ENCODE measurements at places on chromosomes 12 and 14. TPM values are rescaled to one million over a fixed set of nuclear protein-coding genes. Genes with fewer than 3 reads are reported as not detected.

DNA sequence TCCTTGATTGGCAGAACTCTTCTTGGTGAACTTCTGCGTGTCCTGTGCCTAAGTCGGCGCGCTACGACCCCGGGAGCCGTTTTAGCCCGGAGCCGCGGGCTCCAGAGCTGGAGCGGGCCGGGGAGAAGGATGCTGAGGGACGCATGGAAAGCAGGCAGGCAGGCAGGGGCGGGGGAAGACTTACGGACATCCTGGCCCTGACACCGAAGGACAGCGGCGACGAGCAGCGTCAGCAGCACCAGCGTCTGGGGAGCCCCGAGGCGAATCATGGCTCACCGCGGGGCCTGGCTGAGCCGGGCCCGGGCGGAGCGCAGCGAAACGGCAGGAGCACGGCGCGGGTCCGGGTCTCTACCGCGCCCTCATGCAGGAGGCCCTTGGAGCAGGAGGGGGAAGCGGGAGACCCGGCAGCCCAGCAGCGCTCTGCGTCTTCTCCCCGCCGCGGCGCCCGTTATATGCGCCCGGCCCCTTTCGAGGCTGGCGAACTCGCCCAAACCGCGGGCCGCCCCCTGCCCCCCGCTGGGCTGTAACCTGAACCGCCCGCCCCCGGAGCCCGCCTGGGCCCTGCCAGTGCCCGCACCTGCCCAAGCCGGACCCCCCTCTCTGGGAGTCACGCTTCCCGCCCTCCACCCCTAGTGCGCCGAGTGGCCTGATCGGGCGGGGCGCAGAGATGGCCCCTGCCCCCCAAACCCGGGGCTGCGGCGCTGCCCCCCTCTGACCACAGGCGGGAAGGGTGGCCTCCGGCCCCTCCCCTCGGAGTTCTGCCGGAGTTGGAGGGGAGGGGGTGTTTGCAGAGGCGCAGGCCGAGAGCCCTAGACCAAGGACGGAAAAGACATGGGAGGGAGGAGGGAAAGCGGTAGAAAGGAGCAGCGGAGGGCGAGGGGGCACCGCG is at the start of gene COL2A1:
TSS of gene COL2A1 (minus strand) at position 424 of the 889 bp plus-strand sequence. CDS start at position 269, 155 bp downstream.
- peak; percentile 41 for DNase-seq

GRCh38 chr14:69957986-69958385 is 78.8 kb downstream of the SMOC1 start:
- DNase-seq: no peak

DNA sequence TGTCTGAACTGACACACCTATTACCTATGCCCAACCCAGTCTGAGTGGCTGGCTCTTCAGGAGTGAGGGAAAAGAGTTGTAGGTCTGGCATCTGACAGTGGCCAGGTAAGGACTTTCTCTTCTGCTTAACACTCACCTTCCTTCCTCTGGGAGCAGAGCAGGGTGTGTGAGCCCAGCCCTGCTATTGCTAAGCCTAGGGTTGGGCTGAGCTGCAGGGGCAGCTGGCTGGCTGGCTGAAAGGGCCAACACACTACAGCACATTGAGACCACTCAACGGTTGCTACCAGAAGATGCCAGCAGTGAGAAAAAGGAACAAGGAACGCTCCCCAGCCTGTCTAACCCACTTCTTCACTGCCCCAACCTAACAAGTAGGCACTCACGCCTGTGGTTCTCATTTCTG is 201.2 kb downstream of the DPF3 start:
- no peak for DNase-seq

DNA sequence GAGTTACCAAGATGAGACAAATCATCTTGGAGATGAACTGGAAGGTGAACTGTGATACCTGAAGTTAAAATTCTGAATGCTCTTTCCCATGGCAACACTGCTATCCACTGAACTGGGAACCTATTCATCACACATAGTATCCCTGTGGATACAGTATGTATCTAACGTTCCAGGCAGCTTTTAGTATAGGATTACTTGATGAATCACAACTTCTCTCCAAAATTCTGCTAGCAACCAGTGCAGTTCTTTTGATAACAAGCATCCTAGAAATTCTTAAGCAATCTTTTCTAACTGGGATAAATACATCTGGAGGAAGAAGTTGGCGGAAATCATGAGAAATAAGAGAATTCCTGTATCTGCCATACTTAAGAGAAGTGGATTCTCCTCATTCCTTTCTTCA is 66.4 kb downstream of the PAWR start:
- no peak for DNase-seq

DNA sequence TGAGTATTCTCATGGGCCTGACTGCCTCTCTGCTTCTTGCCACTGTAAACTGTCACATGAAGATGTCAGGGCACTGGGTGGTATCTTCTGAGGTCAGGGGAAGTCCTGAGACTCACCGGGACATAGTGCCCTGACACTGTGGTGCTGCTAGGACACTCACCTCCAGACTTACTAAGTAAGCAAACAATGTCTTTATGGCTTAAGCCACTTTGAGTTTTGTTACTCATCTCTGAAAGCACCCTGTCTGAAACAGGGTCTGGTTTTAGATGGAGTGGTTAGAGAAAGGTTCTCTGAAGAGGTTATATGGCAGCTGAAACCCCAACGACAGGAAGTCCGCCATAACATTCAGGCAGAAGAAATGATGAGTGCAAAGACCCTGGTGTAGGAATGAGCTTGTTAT is 22.7 kb downstream of the GPR19 start:
- DNase-seq: no peak

The EGLN3 gene
- total RNA-seq: 2.3 TPM

DNA sequence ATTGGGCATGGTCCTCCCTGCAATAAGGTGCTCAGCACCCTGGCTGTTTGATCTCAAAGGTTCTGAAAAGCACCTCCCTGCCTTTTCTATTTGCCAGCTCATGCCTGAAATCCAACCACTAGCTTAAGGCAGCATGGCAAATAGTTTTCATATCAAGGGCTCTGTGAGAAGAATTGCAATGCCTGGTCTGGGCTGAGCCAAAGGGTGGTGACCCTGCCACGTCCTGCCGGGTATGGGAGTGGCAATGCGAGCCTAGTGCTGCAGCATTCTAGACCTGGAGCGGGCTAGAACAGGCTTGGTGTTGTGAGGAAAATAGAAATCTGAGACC is 2.3 kb upstream of the SCNN1A start:
- peak; percentile 79 for DNase-seq

- DNase-seq: no peak
Observed at GRCh38 chr14:28542040-28542439, 224.5 kb upstream of the FOXG1 start.

DNA sequence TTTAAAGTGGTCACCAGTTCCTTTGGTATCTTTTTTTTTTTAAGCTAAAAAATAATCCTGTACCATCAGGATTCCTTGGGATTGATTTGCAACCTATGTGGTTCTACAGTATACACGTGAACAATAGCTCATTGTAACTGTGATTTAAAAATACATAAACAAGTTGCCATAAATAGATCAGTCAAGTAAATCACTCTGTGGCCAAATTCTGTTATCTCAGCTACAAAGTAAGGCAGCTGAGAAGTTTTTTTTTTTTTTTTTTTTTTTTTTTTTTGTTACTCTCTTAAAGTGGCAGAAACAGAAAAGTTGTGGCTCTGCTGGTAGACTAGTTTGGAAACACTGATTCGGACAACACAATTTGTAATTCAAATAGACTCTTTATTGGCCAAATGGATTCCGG is 104.5 kb downstream of the PRICKLE1 start:
- no peak for DNase-seq

The MYF5 gene
- total RNA-seq: not detected

The PLEKHH1 gene
- total RNA-seq: 8.3 TPM

- DNase-seq: no peak
Observed at GRCh38 chr12:15918066-15918465, 6.9 kb downstream of the DERA start.

- no peak for DNase-seq
Observed at GRCh38 chr14:60355768-60356167, 106.7 kb downstream of the PPM1A start.

- no peak for DNase-seq
Observed at GRCh38 chr14:23578560-23579310, at the start of gene JPH4. Gene JPH4 (minus strand): TSS chr14:23578790. CDS start chr14:23577453, 1,337 bp downstream.

DNA sequence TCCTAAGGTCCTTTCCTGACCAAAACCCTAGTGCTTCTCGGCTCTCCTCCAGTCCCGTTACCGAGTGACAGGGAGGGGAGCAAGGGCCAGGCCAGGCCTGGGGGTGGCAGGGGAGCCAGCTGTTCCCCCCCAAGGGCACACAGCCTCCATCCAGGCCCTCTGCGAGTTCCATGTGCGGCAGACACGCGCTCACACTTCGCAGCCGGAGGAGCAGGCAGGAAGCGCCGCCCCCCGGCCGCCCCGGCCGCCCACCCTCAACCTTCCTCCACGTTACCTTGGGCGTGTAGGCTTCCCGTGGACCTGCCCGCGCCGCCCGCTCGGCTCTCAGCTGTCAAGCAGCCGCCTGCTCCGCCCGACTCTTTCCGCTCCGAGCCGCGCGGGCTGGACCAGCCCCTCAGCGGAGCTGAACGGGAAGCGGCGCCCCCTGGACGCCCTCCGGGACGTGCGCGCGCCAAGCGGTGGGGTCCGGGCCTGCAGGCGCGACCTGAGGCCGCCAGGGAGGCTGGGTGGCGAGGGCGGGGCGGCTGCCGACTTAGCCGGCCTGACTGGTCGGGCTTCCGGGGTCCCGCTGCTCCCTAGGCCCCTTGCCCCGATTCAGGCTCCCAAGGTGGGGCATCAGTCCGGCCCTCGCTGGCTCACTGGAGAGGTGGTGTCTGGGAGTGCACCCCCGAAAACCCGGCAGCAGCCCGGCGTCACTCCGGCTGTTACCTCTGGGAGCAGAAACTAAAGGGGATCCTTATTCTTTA is at the start of gene CRACR2A:
TSS of gene CRACR2A (minus strand) at position 369 of the 746 bp plus-strand sequence. CDS start 56,110 bp downstream, outside the sequence.
- peak; percentile 45 for DNase-seq

DNA sequence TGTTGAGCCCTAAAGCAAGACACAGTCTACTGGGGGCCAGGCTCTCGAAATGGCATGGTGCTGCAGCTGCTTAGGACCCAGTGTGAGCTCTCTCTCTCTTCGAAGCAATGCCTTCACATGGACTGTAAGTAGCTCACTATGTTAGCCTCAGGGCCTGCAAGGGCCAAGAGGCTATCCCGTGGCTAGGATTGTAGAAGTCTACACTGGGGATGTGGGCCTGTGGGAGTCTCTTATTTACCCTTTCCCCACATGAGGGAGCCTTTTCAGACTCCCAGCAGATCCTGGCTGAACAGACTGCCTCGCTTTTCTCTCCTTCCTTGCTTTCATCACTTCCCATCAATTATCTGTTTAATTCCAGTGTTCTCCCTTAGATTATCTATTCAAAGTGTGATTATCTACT is 101.4 kb downstream of the GPR65 start:
- no peak for DNase-seq

The KRT6C gene
- not detected for total RNA-seq

GRCh38 chr12:91877022-91877421 is 268.6 kb downstream of the BTG1 start:
- DNase-seq: no peak

GRCh38 chr14:53174918-53175317 is 21.8 kb upstream of the DDHD1 start:
- no peak for DNase-seq

DNA sequence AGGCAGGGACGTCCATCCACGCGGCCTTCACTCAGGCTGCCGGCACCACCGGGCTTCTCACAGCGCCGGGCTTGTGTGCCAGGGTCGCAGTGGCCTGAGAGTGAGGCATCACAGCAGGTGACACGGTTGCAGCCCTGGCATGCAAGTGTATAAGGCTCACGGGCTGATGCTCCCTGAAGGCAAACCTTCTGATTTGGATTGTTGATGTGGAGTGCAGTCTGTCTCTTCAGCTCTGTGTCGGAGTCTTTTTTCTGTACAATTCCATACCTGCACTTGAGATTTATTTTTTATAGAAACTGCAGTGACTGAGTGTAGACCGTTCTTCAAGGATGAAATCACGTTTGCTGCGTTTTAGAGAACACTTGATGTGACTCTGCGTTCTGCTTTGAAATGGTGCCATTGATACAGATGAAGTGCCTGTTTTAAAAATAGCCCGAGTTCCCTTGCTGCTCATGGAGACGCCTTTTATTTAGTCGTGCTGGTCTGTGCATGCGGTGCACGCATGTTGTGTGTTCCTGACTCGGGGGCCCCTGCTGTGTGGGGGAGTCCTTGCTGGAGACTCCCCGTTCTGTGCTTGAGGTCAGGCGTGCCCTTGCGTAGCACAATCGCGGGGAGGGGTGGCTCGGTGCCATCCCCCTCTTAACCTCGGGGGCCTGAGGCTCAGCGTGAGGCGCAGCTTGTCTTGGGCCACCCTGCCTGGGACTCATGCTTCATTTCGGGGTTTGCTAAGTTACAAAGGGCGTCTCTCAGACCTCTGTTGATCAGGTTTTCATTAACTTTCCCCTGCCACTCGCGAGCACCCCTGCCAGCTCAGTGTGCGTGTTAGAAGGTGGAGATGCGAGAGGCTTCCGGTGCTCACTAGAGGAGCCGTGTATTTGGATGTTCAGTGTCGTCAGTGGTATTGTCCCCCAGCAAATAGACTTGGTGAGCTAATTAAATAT is 21.6 kb upstream of the AMN start:
- no peak for DNase-seq

GRCh38 chr12:99387661-99388060 is 259.9 kb upstream of the GARIN6 start:
- no peak for DNase-seq

The GDF11 gene
- total RNA-seq: 7.6 TPM

The MGST1 gene
- 1,246 TPM for total RNA-seq

The JPH4 gene
- total RNA-seq: 0.42 TPM

DNA sequence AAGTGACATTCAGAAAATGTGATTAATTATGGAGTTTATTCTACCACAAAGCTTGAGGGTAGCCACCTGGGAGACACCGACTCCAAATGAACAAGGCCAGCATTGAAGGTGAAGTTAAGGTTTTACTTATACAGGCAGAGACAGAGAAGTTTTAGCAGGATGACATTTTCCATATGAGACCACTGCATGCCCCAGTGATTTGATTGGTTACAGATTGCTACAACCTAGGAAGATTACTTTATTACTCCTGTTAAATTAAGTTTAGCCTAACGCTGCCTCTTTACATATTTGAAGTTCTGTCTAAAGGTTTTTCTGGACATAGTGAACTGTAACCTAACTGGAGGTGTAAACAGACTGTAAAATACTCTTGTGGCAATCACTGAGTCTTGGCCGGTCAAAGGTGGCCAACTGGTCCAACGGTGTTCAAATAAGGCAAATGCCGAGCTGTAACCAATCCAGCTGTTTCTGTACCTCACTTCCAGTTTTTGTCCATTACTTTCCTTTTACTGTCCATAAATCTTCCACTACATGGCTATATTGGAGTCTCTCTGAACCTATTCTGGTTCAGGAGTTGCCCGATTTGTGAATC is 57.2 kb downstream of the RIN3 start:
- no peak for DNase-seq

DNA sequence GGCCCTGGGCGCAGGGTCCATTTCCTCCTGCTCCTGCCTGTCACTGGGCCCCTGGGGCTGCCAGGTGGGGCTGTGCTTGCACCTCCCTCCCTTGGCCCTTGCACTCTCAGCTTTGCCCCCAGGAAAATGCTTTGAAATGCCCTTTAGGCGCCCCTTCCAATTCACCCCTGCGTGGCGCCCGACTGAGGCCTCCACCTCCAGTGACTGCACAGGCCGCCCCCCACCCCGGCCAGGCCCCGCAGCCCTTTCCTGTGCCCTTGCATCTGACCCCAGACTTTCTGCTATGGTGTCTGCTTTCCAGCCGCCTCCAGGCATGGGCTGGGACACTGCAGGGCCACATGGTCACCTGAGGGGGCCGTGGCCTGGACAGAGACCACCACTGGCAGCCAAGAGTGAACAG is 17.4 kb downstream of the DDX54 start:
- DNase-seq: no peak

GRCh38 chr12:24256684-24257083 is 307.2 kb upstream of the SOX5 start:
- no peak for DNase-seq

GRCh38 chr14:96512122-96512521 is 9.9 kb downstream of the PAPOLA start:
- no peak for DNase-seq
